Karpas-422 (cell line): ENCODE measurements at places on chromosomes 5 and 9. TPM values are rescaled to one million over a fixed set of nuclear protein-coding genes. Genes with fewer than 3 reads are reported as not detected.

DNA sequence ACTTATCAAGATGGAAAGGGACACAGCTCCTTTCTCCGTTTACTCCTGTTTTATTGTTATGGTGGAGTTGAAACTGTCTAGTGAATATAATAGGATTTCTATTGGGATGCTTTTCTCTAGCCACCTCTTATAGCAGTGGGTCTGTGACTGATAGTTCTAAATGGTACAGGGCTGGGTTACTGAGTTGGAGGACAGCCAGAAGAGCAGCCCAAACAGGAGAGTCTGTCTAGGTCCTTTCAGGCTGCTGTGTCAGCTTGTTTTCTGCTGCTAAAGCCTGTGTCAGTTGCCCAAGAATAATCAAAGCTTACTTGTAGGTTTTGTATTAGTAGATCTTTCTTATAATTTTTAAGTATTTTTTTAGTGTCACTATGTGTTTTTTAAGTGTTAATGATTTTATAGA is 356.0 kb upstream of the SEMA6A start:
- H3K27me3 ChIP-seq: no peaks in the 10 kb centered on the region
- no peak overlapping the region for H3K27ac ChIP-seq
- H3K4me1 ChIP-seq: no peaks in the 10 kb centered on the region
- DNase-seq: no peak

- peak overlapping the region; percentile 73 for H3K4me3 ChIP-seq
- peaks cover 13% of the 10 kb centered on the region for H3K4me1 ChIP-seq
- DNase-seq: peak; percentile 87
- H3K27me3 ChIP-seq: no peaks in the 10 kb centered on the region
- H3K36me3 ChIP-seq: no peaks in the 10 kb centered on the region
These were observed 53.0 kb downstream of the CDC14B start for GRCh38 chr9:96566498-96567202.

- H3K4me1 ChIP-seq: no peaks in the 10 kb centered on the region
- H3K27me3 ChIP-seq: no peaks in the 10 kb centered on the region; the same call in 1 of the 2 replicates
- H3K27ac ChIP-seq: no peak overlapping the region
- no peak for DNase-seq
These were observed 17.0 kb downstream of the BTNL8 start for GRCh38 chr5:180915924-180916323.

- H3K27ac ChIP-seq: no peak overlapping the region
- no peak for DNase-seq
- H3K36me3 ChIP-seq: no peaks in the 10 kb centered on the region
- H3K4me1 ChIP-seq: peaks cover 30% of the 10 kb centered on the region
- no peak overlapping the region for H3K4me3 ChIP-seq
These were observed 68.1 kb downstream of the CRB2 start for GRCh38 chr9:123424131-123424530.

DNA sequence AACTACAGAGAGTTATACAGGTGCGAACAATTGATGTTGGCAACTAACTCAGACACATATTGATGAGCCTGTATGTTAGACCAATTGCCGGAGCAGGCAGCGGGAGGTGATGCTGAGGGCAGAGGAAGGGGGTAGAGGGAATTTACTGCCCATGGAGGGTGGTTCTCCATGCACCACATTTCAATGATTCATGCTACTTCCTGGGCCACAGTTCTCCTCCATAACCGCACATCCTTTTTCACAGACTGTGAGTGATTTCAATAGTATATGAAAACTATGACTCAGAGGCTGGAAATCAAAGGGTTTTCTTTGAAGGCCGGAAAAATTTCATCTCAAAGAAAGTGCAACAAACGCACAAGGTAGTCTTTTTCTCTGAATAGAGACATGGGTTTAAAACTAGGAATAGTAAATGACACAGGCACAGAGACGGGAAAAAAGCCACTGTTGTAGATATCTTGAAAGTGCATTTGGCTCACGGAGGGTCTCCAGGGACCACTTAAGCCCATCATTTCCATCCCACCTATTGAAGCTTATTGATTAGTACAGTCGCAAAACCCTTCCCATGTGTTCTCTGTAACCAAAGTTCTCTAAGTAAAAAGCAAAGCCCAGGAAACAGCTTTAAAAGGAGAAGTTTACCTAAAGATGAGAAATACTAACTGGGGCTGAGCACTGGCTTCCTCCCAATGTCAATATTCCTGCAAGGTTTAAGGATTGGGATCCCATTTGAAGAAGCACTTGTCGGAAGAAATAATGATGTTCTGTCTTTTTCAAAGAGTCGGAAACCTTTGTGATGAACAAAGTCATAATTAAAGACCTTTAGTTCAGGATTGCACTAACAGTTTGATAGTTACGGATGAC is 28.0 kb upstream of the ADAM19 start:
- no peak overlapping the region for H3K4me3 ChIP-seq
- no peaks in the 10 kb centered on the region for H3K36me3 ChIP-seq

GRCh38 chr5:118008779-118009178 is 979.6 kb downstream of the DTWD2 start:
- H3K4me1 ChIP-seq: no peaks in the 10 kb centered on the region
- H3K27ac ChIP-seq: no peak overlapping the region
- H3K4me3 ChIP-seq: no peak overlapping the region

GRCh38 chr9:110351009-110351467 is 13.4 kb upstream of the TXNDC8 start:
- DNase-seq: no peak
- no peaks in the 10 kb centered on the region for H3K27me3 ChIP-seq
- no peaks in the 10 kb centered on the region for H3K36me3 ChIP-seq
- H3K27ac ChIP-seq: no peak overlapping the region
- no peak overlapping the region for H3K4me3 ChIP-seq
- no peaks in the 10 kb centered on the region for H3K4me1 ChIP-seq

- no peak overlapping the region for H3K27ac ChIP-seq
- peaks cover 77% of the 10 kb centered on the region for H3K4me1 ChIP-seq
- H3K4me3 ChIP-seq: peak overlapping the region; percentile 45; the same call in 1 of the 2 replicates
- H3K27me3 ChIP-seq: no peaks in the 10 kb centered on the region
These were observed 5.0 kb upstream of the EBF1 start for GRCh38 chr5:159104759-159105144.

- peaks cover 16% of the 10 kb centered on the region for H3K4me1 ChIP-seq
- no peaks in the 10 kb centered on the region for H3K27me3 ChIP-seq
- peaks cover 63% of the 10 kb centered on the region for H3K36me3 ChIP-seq
- H3K4me3 ChIP-seq: no peak overlapping the region
These were observed 28.1 kb downstream of the GPX3 start for GRCh38 chr5:151048526-151048925.

GRCh38 chr5:143547342-143547741 is 143.9 kb upstream of the NR3C1 start:
- no peak overlapping the region for H3K4me3 ChIP-seq
- H3K36me3 ChIP-seq: no peaks in the 10 kb centered on the region
- H3K4me1 ChIP-seq: no peaks in the 10 kb centered on the region
- no peak overlapping the region for H3K27ac ChIP-seq
- H3K27me3 ChIP-seq: no peaks in the 10 kb centered on the region

GRCh38 chr9:6930827-6931226 is 173.1 kb downstream of the KDM4C start:
- no peak overlapping the region for H3K27ac ChIP-seq
- peaks cover 15% of the 10 kb centered on the region for H3K4me1 ChIP-seq
- no peaks in the 10 kb centered on the region for H3K27me3 ChIP-seq
- no peak overlapping the region for H3K4me3 ChIP-seq
- DNase-seq: no peak

- no peaks in the 10 kb centered on the region for H3K4me1 ChIP-seq
- H3K27ac ChIP-seq: no peak overlapping the region
- H3K27me3 ChIP-seq: no peaks in the 10 kb centered on the region
- H3K4me3 ChIP-seq: no peak overlapping the region
These were observed 153.5 kb upstream of the KIF2A start for GRCh38 chr5:62152394-62153087.

DNA sequence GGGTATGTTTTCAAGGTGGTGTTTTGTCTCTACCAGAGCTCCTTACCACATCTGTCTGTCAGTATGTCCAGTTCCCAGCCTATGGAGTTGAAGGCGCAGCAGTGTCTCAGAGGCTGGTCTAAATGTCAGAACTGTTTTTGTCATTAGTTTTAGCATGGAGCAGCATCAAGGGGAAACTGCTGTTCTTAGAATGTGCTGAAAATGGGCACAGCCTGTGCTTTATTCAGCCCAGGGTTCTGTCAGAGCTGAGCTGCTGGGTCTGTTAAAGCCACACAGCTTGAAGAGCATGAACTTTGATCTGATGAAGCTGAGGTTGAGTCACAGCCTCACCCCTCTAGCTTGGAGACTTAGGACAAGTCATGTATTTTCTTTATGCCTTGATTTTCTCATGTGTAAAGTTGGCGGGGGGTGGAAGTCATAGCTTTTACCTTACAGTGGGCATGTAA is 71.9 kb downstream of the RALGPS1 start:
- no peak overlapping the region for H3K27ac ChIP-seq
- no peaks in the 10 kb centered on the region for H3K36me3 ChIP-seq
- H3K27me3 ChIP-seq: no peaks in the 10 kb centered on the region
- no peak overlapping the region for H3K4me3 ChIP-seq
- no peak for DNase-seq

- no peak overlapping the region for H3K4me3 ChIP-seq
- H3K36me3 ChIP-seq: no peaks in the 10 kb centered on the region; the same call in 1 of the 2 replicates
- no peak for DNase-seq
- H3K4me1 ChIP-seq: no peaks in the 10 kb centered on the region
- H3K27ac ChIP-seq: no peak overlapping the region
These were observed 10.7 kb downstream of the NFIL3 start for GRCh38 chr9:91412941-91413340.

GRCh38 chr5:36894954-36895353 is 18.4 kb downstream of the NIPBL start:
- H3K4me1 ChIP-seq: no peaks in the 10 kb centered on the region
- peaks cover 32% of the 10 kb centered on the region for H3K36me3 ChIP-seq
- H3K27me3 ChIP-seq: no peaks in the 10 kb centered on the region
- no peak for DNase-seq

DNA sequence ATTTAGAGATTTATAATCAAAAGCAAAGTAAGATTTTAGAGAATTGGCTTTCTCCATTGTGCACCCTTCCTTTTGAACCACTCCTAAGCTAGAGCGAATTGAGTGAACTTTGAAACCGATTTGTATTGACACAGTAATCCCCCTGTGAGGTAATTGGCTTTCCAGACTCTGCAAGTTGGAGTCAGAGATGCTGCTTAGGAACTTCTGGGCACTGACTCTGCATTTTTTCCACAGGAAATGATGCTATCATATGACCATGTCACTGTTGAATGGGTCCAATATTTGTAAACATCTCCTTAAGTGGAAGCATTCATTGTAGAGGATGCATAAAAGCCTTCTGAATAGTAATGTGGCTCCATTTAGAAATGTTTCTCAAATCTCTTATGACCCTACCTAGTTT is 394.4 kb upstream of the ZNF608 start:
- H3K4me3 ChIP-seq: no peak overlapping the region
- no peak for DNase-seq
- no peak overlapping the region for H3K27ac ChIP-seq
- no peaks in the 10 kb centered on the region for H3K27me3 ChIP-seq
- H3K4me1 ChIP-seq: peaks cover 3% of the 10 kb centered on the region; the same call in 1 of the 2 replicates

- no peaks in the 10 kb centered on the region for H3K4me1 ChIP-seq
- H3K4me3 ChIP-seq: no peak overlapping the region
- DNase-seq: no peak
These were observed 326.1 kb downstream of the PLK2 start for GRCh38 chr5:58133631-58134296.

- H3K4me1 ChIP-seq: peaks cover 92% of the 10 kb centered on the region
- no peaks in the 10 kb centered on the region for H3K27me3 ChIP-seq
- H3K27ac ChIP-seq: peak overlapping the region; percentile 100
- 0 out of 2 replicates have a peak, but pooled peaks cover 4% of the 10 kb centered on the region for H3K36me3 ChIP-seq
- DNase-seq: no peak
These were observed 236.6 kb downstream of the NR3C1 start for GRCh38 chr5:143166661-143167420.

DNA sequence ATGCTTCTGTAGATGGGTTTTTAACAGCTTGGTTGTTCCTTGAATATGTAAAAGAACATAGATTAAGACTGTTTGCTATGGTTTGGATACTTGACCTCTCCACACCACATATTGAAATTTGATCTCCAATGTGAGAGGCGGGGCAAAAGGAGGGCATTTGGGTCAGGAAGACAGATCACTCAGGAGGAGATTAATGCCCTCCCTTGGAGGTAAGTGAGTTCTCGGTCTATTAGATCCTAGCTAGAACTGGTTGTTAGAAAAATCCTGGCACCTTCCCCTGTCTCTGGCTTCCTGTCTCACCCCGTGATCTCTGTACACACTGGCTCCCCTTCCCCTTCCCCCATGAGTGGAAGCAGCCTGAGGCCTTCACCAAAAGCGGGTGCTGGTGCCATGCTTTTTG is 281.1 kb upstream of the ANKRD55 start:
- H3K36me3 ChIP-seq: no peaks in the 10 kb centered on the region
- DNase-seq: no peak
- H3K27ac ChIP-seq: no peak overlapping the region
- H3K4me3 ChIP-seq: no peak overlapping the region
- H3K27me3 ChIP-seq: no peaks in the 10 kb centered on the region
- H3K4me1 ChIP-seq: peaks cover 22% of the 10 kb centered on the region

- peaks cover 88% of the 10 kb centered on the region for H3K4me1 ChIP-seq
- peak; percentile 96 for DNase-seq
- no peaks in the 10 kb centered on the region for H3K36me3 ChIP-seq
- H3K4me3 ChIP-seq: peak overlapping the region; percentile 39
- no peaks in the 10 kb centered on the region for H3K27me3 ChIP-seq
These were observed 281.3 kb downstream of the ARHGAP26 start for GRCh38 chr5:143051244-143052058.

DNA sequence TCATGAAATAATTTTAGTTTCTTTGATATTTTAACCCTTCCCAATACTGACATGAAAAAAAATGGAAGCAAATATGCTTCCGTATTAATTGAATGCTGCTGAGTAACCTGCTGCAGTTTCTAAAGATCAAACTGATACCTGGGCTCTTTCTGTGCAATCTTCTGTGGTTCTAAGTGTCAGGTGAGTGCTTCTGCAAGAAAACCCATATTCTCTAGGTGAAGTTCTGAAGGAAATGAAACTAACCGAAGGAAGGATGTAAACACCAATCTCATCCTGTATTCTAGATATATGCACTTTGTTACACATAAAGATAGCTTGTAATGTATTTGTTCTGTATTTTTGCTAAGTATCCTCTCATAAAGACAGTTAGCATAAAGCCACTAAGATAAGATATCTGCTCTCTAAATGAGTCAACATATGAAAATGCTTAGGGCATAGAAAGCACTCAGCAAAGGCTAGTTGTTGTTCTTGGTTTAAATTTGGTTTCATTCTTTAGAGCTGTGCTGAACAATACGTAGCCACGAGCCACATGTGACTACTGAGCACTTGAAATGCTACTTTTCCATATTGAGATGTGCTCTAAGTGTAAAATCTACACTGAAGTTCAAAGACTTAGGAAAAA is 52.0 kb downstream of the ITGA2 start:
- H3K4me3 ChIP-seq: no peak overlapping the region
- DNase-seq: no peak
- no peaks in the 10 kb centered on the region for H3K4me1 ChIP-seq
- no peak overlapping the region for H3K27ac ChIP-seq
- H3K27me3 ChIP-seq: no peaks in the 10 kb centered on the region
- no peaks in the 10 kb centered on the region for H3K36me3 ChIP-seq

- no peak overlapping the region for H3K27ac ChIP-seq
- H3K4me1 ChIP-seq: no peaks in the 10 kb centered on the region
- H3K36me3 ChIP-seq: no peaks in the 10 kb centered on the region
- H3K4me3 ChIP-seq: no peak overlapping the region
- H3K27me3 ChIP-seq: no peaks in the 10 kb centered on the region
These were observed 402.5 kb downstream of the NFIB start for GRCh38 chr9:13911473-13911872.

CD72 gene
- total RNA-seq: 5.6 and 7.8 TPM in 2 replicates

DOCK8 gene
- total RNA-seq: 36.5 and 39.1 TPM in 2 replicates

ARL14EPL gene
- total RNA-seq: not detected in 2 replicates

PCDH1 gene
- not detected in 2 replicates for total RNA-seq

C9orf152 gene
- total RNA-seq: not detected in 2 replicates

GRXCR2 gene
- total RNA-seq: not detected in 2 replicates

CDKN2B gene
- total RNA-seq: 2.0 and 4.3 TPM in 2 replicates

C5orf52 gene
- not detected in 2 replicates for total RNA-seq

CDC20B gene
- total RNA-seq: not detected in 2 replicates

CENPK gene
- 31.5 and 86.4 TPM in 2 replicates for total RNA-seq

FAM81B gene
- not detected in 2 replicates for total RNA-seq

FREM1 gene
- not detected in 2 replicates for total RNA-seq

PCDHGB5 gene
- 17.0 and 26.4 TPM in 2 replicates for total RNA-seq
